Spinal cord (tissue), 10 donors: ENCODE measurements at places on chromosomes 2 and 18.

- no peak for DNase-seq
Measured at GRCh38 chr2:203928849-203929248, 7.7 kb upstream of the ICOS start.

GRCh38 chr18:50662177-50662576, 102.3 kb downstream of the MAPK4 start:
- no peak for DNase-seq

DNA sequence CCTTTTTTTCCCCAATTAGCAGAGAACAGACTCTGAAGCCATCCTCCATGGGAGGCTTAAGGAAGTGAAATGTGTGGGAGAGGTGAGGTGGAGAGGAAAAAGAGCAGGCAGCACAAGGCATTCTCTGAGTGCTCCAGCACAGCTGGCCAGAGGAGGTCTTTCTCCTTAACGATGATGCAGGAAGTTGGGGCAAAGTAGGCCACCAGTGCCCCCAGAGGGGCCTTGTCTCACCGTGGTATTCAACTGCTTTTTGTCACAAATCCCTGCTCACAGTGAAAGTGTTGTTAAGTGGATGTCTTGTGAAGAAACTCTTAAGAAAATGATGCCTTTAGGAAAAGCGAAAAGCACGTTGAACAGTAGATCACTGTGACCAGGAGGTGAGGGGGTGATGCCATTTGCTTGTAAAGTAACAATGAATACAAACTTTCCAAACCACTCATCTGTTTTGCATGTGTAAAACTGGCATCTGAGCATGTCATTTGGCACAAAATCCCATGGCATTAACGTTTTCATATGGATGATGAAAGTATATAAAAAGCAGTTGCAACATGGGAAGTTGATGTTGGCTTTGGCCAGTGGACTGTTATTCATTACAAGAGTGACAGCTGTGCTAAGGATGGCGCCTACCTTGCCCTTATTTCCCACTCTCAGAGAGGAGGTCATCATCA, 49.2 kb upstream of the CDC42EP3 start:
- DNase-seq: no peak

- no peak for DNase-seq
Measured at GRCh38 chr2:202700075-202700901, 65.5 kb downstream of the FAM117B start.

GRCh38 chr18:69531973-69532372, 131.3 kb downstream of the DOK6 start:
- DNase-seq: no peak

GRCh38 chr2:209788925-209789324, 17.3 kb downstream of the UNC80 start:
- no peak for DNase-seq

- peak; percentile 45 for DNase-seq
Measured at GRCh38 chr2:20634507-20635112, 16.3 kb downstream of the HS1BP3 start.

GRCh38 chr2:70708376-70709199, 59.4 kb downstream of the ADD2 start:
- no peak for DNase-seq

DNA sequence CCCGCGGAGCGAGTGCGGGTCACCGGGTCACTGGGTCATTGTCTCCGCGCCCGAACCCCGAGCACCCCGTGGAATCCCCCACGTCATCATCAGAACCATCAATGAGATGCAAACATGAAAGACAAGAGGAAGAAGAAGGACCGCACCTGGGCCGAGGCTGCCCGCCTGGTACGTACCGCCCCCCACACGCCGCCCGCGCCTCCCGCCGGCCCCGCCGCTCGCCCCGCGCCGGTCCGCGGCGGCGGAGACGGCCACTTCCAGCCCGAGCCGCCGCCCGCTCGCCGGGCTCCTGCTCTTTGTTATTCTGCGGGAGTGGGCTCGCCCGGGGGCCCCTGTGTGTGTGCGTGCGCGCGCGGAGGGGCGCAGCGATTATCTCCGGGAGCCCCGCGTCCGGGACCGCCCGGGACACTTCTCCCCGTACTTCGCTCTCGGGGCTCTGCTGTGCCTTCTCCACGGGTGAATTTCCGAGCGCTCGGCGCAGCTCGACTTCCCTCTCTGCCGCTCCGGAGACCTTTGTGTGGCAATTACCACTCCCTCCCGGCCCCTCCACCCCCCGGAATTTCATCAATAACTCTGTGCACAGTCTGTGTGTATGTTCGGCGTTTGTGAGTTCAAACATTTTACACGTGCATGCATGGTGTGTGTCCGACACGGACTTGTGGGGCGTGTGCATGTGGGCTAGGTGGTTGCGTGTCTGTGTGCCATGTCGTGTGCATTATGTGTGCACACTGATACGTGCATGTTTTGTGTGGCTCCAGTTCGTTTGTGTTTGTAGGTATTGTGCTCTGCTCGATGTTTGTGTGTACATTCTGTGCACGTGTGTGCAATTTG, 714 bp downstream of the ASXL3 start:
- DNase-seq: no peak

DNA sequence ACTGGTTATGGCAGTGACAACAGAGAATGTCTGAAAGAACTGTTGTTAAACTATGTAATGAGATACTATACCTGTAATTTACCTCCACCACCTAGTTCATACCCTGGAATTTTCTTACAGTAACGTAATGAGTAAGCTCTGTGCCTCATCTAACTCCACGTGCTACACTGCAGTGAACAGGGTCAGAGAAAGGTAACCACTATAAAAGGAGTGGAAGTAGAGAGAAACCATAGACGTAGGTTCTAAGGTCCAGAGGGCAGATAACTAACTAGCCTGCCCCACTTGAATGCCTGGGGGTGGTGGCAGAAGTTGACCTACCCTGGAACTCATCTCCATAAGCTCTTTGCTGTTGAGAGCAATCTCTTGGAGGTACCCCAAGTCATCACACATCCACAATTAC, 32.0 kb upstream of the B4GALT6 start:
- no peak for DNase-seq

DNA sequence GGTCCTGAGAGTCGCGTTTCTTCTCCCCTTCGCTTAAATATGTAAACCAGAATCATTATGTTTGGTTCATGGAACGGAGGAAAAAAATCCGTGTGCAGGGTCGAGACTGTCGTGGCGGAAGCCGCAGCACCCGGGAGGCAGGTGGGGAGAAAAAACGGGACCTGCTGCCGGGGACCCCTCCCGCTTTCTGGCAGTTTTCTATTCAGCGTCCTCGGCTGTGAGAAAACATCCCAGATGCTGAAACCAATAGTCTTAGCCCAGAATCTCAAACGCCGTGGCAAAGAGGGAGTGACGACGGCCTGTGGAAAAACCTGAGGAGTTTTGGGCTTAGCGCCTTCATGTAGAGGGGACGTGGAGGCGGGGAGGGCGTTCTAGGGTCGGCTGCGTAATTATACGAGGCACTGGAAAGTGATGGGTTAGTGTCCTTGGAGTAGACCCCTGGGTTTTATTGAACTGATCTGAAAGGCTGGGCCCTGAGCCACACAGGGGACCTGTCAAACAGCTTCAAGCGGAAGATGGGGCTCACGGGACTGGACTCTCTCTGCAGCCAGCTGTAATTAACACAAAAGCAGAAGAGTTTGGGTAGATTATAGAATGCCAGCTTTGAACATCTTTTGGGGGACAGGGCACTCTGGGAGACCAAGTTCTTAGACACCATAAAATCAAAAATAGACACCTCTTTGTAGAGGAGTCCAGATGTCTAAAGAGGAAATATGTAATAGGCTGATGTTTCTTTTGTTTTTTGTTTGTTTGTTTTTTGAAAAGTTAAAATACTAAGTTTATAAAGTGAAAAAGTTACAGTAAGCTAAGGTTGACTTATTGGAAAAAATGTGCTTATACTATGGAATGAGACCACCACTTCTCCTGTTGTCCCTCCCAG, 834 bp upstream of the BUB1 start:
- DNase-seq: peak; percentile 41

- no peak for DNase-seq
Measured at GRCh38 chr2:28729698-28730097, 21.9 kb upstream of the PPP1CB start.

GRCh38 chr2:192123847-192124246, 70.9 kb downstream of the TMEFF2 start:
- peak; percentile 63 for DNase-seq

- no peak for DNase-seq
Measured at GRCh38 chr2:109339519-109339966, 210.5 kb downstream of the SH3RF3 start.

GRCh38 chr2:56314371-56314770, 130.6 kb downstream of the CCDC85A start:
- no peak for DNase-seq

DNA sequence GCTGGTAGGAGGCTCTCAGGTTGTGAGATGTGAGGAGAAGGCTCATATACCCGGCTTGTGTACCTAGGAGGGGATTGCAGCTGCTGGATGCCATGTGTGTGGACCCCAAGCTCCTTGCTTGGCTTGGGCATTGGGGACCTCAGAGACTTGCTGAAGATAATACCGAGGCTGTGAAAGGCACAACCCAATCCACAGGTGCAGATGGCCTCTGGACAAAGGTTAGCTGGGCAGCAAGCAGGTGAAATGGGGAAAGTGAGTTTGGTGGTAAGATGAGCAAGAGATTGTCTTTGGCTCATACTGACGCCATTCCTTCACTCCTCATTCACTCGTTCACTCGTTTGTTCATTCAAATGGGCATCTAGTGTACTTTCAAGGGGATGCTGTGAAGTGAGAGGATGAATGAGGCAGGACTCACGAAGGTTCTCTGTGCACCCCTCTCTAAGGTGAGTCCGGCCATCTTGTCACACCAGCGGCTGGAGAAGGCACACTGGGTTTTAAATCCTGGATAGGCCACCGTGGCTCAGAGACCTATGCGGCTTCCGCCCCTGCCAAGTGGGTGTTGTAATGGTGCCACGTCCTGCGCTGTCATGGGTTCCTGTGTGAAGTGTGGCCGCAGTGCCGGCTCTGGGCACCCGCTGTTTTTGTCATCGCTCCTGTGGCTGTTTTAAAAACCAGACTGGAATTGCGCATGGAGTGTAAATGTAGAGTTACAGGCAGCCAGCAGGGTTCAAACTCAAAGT, 13.7 kb downstream of the FBLN7 start:
- DNase-seq: no peak

DNA sequence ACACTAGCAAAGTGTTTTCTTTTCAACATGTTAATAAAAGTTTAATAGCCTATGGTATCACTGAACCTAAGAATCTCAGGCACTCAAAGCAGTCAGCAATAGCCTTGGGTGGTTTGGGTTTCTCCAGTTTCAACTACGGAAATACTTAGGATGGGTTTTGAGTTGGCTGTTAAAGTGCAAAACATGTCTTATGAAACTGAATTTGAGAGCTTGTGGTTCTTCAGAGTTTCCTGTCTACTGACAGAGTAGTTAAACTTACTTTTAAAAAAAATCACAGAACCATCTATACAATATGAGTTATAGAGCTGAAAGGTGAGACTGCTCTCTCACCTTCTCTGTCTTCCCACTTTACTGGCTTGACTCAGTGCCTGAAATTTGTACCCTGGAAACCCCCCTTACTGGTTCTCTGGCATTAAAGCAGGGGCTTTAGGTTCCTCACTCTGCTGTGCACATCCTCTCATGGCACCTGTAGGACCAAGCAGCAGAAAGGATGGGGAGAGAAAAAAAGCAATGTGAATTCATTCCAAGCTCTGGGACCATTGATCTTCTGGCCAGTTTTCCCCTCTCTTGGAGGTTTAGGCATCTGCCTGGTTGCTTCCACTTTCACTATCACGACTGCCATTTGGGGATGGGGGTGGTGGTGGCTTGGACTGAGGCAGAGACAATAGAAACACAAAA, 18.1 kb downstream of the CCDC141 start:
- no peak for DNase-seq

- peak; percentile 81 for DNase-seq
Measured at GRCh38 chr2:45962177-45962921, 310.9 kb downstream of the PRKCE start.

GRCh38 chr2:58731488-58731869, 490.4 kb upstream of the FANCL start:
- no peak for DNase-seq

GRCh38 chr2:16642088-16642487, 23.5 kb downstream of the CYRIA start:
- DNase-seq: no peak

GRCh38 chr2:229300790-229301189, 29.7 kb upstream of the PID1 start:
- no peak for DNase-seq

GRCh38 chr2:230324503-230324902, 2.5 kb upstream of the SP140L start:
- no peak for DNase-seq

DNA sequence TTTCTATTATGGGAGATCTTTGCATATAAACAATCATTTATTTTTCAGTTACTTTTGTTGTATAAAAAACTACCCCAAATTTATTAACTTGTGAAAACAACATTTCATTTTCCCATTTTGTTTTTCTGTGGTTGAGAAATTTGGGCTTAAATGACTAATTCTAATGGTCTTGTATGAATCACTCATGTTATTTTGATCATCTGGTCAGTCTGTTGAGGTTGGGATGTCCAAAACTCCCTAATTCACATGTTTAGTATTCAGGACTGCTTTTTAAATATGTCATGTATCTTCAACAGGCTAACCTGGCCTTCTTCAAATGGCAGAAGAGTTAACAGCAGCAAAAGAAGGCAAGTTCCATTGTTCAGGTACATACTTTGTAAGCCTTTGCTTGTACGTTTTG, 788.1 kb downstream of the TRIB2 start:
- DNase-seq: no peak

DNA sequence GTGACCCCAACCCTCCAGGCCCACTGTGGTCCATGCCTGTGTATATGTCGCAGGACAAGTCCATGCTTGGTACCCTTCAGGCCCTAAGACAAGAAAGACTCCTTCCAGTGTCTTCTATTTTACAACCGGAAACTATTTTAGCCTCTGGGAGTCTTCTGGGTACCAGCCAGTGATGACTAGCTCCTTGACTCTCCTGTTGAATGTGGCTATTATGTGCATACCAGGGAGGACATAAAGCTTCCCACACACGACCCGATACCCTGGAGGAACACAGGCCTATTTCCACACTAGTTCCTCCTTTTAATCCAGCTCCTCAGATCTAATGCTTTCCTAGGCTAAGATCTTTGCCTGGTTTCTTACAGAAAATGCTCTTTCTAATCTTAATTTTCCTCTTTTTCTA, 178.1 kb downstream of the NCKAP5 start:
- DNase-seq: no peak

DNA sequence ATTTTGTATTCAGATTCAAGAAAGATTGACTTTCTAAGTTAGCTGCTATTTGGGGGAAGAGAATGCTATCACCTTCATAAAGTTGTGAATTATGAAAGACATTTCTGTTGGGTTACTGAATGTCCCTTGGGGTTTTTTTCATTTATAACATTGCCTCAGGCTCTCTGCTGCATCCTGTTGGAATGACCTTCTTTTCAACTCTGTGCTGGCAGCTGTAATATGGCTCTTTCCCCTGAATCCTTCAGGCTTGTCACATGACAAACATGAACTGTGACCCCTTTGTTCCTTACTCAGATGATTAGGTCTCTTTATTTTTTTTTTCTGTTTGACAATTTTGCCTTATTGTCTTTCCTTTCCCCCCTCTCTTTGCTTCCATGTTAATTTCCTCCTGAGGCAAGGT, 159.8 kb downstream of the TAF4B start:
- DNase-seq: no peak

- DNase-seq: no peak
Measured at GRCh38 chr2:227506456-227506855, 34.5 kb downstream of the AGFG1 start.
